Inflammatory macrophage (primary cell): ENCODE measurements at places on chromosomes 2 and 18.

- peak; percentile 89 for DNase-seq
These were observed 141.1 kb downstream of the HDAC4 start for GRCh38 chr2:239259603-239260298.

DNA sequence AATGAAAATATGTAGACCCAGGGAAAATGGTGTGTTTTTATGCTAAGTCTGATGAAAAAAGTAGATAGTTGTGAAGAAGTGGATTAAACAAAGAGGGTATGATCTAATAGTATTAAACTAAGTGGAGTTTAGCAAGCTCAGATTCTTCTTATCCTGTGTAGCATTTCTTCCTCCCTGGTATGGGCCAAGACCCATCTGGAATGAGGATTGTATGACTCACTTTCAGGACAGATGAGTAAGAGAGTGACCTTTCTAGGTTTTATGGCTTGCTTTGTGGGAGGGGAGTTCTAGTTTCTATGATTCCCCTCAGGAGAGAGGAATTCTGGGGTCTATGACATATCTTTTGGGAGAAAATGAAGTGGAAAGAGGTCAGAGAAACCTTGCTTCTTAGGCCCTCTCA is 550.1 kb downstream of the SPAG16 start:
- no peak for DNase-seq

DNA sequence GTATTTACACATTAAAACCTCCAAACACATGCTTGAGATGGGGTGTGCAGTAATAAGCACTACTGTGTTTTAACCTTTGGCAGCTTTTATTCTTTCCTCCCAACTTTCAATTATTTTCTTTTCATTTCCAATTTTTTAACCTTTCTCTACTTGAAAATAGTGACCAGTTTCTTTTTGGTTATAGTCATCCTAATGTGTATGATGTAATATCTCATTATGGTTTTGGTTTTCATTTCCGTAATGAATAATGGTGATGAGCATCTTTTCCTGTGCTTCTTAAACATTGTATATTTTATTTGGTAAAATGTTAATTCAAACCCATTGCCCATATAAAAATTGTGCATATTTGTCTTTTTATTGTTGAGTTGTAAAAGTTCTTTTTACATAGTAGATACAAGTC is 103.5 kb downstream of the BMPR2 start:
- no peak for DNase-seq

GRCh38 chr2:217551252-217551899 is 451.4 kb downstream of the TNS1 start:
- DNase-seq: no peak

GRCh38 chr18:79510046-79510685 is 114.4 kb downstream of the NFATC1 start:
- no peak for DNase-seq

GRCh38 chr2:167335541-167335992 is 447.3 kb downstream of the XIRP2 start:
- DNase-seq: no peak

DNA sequence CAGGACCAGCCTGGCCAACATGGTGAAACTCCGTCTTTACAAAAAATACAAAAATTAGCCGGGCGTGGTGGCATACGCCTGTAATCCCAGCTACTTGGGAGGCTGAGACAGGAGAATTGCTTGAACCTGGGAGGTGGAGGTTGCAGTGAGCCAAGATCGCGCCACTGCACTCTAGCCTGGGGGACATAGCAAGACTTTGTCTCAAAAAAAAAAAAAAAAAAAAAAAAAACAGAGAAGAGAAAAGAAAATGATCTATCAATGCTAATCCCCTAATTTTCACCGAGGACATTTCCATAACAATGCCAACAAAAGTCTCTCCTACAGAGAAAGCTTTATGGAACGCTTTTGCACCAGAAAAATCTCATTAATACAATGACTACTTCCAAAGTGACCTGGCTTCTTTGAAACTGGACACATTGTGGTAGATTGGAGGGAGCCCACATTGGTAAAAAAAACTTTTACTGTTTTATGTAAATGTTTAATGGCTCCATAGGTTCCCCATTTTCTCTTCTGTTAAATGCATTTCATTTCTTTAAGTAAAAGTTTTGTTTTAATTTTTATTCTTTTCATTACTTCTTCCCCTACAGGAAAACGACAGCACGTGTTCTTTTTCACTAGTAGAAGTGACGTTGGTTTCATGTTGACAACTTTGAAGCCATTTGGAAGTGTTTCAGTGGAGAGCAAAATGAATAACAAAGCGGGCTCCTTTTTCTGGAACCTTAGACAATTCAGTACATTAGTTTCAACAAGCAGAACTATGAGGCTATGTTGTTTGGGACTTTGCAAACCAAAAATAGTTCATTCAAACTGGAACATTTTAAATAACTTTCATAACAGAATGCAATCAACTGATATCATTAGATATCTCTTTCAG is 888 bp downstream of the FASTKD2 start:
- DNase-seq: no peak

GRCh38 chr2:170943041-170943440 is 14.0 kb downstream of the GORASP2 start:
- no peak for DNase-seq

DNA sequence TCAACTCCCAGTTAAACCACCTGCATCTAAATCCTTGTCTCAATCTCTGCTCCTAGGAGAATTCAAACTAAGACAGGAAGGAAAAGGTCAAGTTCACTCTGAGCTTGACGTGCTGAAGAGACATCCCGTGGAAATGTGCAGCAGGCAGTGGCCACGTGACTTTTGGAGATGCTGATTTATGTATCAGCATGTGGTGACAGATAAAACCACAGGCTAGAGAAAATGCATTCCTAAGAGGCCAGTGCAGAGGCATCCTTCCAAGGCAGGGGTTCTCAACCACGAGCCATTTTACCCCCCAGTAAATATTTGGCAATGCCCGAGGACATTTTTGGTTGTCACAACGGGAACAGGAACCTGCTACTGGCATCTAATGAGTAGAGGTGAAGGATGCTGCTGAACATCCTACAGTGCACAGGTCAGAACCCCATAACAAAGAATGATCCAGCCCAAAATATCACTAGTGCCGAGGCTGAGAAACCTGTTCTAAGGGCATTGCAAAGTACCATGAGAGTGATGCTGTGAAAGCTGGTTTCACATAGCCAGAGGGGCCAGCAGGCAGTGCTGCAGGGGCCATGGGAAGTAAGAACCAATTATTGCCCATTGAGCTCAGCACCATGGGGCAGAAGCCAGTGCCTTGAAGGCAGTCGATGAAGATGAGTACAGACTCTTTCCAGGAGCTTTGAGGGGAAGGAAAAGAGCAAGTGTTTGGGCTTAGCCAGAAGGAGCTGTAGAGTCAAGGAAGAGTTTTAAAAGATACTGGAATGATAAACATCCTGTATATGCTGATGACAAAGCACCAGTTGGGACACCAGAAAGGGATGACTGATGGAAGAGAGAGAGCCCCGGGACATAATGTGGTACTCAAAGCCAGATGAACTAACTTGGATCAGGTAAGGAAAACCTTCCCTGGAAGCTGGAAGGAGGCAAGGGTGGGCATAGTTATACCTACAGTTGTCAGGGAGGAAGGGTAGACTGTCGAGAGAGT is 174.6 kb downstream of the HAUS1 start:
- DNase-seq: no peak

DNA sequence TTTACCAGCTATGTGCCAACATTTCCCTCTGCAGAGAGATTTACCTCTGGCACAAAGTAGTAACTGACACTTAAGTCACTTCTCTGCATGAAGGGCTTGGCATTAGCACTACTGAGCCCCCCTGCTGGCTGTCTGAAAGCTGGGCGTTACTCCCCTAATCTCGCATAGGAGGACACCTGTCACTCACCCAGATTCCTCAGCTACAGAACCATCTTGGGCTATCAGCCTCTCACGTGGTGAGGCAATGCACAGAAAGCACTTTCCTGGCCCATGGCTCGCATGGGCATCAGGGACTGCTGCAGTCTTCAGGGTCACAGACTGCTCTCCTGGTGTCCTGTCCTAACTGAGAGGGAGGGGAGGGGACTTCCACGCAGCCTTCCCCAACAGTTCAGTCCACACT is 12.0 kb downstream of the SERPINE2 start:
- no peak for DNase-seq

- no peak for DNase-seq
These were observed 832.8 kb upstream of the ID2 start for GRCh38 chr2:7849027-7849426.

GRCh38 chr2:162125138-162125537 is 26.9 kb downstream of the GCG start:
- no peak for DNase-seq

GRCh38 chr2:206230060-206230762 is 44.3 kb upstream of the ZDBF2 start:
- no peak for DNase-seq

DNA sequence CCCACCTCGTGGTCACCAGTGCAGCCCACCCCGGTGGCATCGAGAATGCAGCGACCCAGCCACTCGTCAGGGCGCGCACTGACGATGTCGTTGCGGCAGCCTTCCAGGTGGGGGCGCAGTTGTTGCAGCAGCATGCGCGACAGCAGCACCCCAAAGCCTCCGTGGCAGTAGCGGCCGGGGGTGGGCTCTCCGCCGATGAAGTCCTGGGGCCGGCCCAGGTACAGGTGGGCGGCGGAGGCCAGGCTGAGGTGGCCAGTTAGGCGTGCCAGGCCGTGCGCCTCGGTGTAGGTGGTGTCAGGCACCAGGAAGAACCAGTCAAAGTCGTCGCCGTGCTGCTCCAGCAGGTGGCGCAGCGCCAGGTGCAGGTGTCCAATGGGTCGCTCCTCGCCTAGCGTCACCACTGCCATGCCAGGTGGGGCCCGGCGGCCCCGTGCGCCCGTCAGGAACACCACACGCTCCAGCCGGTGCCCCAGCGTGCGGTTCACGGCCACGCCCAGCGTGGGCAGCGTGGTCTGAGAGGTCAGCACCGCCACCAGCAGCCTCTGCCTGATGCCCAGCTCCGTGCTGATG is 1.9 kb downstream of the CHPF start:
- peak; percentile 66 for DNase-seq

- no peak for DNase-seq
These were observed 124.7 kb upstream of the GATA6 start for GRCh38 chr18:22044474-22045220.

DNA sequence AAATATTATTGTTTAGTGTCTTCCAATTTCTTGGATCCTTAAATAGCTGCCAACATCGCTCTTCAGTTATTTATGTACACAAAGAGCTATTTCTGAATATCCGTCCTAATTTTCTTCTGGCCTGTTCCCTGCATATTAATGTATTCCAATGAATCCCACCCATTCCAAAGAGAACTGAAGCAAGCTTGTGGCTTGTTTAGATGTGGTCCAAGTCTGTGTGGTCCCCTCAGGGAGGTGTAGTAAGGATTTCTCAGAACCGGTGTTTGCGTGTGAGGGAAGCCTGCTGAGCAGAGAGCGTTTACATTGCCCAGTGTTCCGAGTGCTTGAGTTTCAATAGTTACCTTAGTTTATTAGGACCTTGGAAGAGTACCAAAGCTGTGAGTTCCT is 25.1 kb upstream of the IL1R1 start:
- DNase-seq: no peak

- DNase-seq: no peak
These were observed 138.8 kb upstream of the SATB2 start for GRCh38 chr2:199596549-199596948.

GRCh38 chr18:7856733-7857132 is 289.6 kb downstream of the PTPRM start:
- no peak for DNase-seq

DNA sequence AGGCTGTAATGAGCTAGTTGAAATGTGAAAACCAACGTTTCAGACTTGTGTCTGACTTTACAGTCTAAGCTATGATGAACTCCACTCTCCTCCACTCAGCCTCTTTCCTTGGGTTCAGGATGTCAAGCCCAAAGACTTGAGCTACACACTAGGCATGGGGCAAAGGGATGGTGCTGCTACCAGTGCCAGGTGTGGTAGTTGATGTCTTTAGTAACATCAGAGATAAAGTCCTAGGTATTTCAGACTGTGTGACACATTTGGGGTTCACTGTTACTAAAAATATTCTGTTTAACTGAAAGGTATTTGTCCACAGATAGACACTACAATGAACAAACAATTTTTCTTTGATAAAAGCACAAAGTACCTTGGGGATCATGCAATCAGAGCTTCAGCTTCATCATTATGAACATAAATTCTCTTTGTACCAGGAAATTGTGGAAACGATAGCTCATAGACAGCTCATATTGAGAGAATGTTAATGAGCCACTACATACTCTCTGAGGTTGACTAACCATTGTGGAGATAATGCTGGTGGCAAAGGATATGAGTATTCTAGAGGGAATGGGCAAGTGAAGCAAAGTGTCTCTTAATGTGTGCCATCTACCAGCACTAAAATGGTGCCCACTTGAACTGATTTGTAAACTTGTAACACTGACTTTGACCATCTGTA is 253.7 kb upstream of the THUMPD2 start:
- DNase-seq: no peak

DNA sequence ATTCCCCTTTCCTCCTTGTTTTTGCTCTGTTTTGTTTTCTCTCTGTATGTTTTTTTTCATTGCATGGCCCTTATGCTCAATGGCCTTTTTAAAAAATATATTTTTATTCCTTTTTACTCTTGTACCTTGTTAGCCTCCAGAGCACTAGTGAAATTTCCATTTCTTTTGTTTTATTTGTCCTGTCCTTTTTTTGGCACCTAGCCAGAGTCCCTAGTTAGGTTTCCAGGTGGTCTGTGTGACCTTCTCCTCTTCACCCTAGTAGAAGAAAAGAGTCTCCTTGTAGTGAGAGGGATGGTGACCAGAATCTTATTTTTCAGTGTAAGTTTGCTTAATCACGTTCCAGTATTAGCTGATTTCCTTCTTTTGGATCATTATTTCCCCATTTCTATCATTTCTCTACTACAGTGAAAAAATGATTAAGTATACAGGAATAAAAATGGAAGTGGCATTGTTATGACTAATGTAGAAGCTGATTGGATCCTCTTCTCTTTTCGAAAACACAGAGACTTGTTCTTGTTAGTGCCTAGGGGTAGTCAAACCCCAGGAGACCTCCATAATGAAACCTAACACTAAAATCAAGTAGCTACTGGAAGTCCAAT is 65.9 kb downstream of the NBEAL1 start:
- DNase-seq: peak; percentile 65

DNA sequence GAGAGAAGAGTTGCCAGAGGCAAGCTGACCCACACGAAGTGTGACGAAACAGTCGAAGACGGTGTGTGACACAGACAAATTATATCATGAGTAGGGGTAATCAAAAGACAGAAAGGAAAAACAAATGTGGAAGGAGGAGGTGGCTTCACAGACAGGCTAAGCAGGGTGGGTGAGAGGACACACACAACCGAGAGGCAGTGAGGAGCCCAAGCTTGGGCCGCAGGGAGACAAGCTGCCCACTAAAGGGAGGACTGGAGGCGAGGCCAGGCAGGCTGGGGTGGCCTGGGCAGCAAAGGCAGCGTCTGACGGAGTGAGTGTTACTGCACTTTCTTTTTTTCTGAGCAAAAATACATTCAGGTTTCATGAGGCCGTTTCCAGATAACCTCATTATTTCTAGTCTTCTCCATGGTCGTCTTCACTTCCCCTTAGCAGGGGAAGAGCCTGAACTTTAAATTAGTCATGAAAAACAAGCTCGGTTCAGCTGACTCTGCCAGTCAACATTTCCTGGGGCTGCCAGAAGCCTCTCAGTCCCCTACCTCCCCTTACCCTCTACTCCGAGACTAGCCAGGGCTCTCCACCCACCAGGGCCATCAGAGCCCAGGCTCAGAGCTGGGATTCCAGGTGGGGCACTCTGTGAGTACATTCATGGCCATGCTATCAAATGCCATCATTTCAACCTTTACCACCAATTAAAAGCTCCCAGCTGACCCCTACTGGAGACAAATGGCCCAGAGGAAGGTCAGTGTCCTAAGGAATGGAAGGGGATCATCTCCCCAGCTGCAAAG is 13.8 kb upstream of the ZFP36L2 start:
- peak; percentile 72 for DNase-seq
